IPS DF 6.9 (cell line): ENCODE measurements at places on chromosomes 1 and 21.

DNA sequence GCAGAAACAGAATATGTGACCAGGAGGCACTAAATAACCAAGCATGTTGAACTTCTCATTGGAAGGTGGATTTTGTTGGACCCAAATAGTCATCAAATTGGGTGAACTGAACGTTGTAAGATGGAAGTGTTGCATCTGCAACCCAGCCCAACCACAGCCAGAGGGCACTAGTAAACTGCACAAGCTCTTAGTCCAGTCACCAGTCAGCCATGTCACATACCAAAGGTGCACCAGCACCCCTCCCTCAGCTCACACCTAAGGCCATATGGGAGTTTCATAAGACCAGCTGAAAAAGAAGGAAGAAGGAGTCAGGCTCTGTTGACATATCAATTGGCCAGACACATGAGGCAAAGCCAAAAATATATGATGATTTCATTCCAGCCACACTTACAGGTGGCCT lies 481.7 kb upstream of the NR5A2 start:
- DNase-seq, result peak; percentile 9

DNA sequence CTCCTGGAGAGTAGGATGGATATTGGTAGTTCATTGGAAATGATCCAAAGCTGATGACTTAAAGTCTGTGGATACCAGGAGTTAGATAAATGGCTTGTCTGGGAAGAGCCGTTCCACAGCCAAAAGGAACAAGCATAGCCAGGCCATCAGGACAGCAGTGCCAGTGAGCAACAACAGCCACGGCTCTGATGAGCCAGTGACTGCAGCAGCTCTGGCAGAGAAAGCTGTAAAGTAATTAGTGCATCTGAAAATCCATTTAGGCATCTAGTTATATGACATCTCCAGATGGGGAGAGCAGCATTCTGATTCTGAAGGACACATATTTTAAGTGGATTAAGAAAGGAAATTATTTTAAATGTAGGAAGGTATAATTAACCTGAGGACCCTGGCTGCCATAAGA lies 256.2 kb upstream of the PLXNA2 start:
- DNase-seq, result no peak

GRCh38 chr21:42395302-42395701 lies 550 bp downstream of the TMPRSS3 start:
- no peak for DNase-seq

DNA sequence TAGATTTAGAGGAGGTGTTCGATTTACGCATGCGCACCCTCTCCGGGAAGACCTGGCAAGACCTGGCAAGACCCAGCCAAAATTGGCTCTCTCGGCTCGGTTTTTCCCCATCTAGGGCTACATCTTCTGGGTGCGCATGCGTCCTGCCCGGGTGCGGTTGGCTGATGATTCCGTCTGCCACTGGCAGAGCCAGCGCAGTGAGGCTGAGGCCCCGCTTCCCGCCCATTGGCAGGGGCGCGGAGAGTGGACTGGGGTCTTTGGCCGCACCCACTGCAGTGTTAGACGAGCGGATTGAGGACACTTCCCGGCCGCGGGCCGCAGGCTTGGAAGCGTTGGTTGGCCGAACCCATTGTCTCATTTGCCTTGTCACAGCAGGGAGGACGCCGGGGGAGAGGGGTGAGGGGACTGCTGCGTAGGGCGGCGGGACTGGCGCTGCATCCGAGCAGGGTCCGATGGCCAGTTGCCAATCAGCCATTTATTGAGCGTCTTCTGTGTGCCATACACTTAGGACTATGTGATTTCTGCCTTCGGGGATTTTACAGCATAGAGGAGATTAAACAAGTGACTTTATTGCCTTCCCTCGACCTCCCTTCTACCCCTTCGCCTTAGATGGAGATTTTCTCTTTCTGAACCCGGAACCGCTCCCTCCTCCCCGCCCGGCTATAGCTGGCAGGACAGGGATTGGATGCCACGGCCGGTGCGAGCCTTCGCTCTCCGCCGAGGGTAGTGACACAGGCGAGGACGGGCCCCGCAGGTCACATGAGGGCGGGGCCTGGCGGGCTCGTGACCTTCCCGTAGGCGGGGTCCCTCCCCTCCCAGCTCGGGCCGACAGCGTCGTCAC lies 43.7 kb downstream of the MEF2D start:
- peak; percentile 97 for DNase-seq

DNA sequence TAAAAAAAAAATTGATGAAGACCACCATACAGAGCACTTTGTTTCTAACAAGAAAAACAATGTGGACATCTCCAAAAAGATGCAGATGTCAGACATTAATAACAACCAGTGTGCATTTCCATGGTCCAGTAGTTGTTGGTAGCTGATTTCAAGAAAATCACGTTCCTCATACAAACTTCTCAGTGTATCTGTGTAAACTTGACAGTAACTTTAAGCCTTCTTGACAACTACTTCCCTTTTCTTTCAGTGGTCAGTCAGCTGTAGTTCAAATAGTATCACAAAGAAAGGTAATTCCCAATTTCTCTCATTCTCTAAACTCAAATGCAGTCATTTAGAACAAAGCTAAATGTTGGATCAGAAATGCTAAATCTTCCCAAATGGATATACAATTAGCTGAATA lies 879.9 kb downstream of the AMY1C start:
- no peak for DNase-seq

DNA sequence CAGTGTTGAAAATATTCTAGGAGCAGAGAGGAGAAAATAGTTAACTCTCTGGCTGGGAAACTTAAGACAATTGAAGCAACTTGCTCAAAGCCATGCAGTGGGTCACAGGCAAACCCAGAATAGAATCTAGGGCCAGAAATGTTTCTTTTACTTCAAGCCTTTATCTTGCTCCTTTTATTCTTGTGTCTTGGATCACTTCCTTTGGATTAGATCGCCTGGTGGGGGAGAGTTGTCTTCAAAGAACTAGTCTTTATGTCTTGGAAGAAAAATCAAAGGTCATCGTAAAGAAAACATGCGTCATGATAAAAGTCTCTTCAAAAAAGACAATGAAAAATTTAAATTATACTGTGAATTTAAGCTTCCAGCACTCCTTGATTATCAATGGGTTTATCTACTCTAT lies 493.6 kb upstream of the USP24 start:
- no peak for DNase-seq

GRCh38 chr1:39297551-39297950 lies 93.1 kb downstream of the MACF1 start:
- no peak for DNase-seq

- DNase-seq, result no peak
These were observed 618 bp downstream of the HNRNPR start for GRCh38 chr1:23343221-23344110.

- DNase-seq, result no peak
These were observed 46.2 kb upstream of the PALMD start for GRCh38 chr1:99599678-99600175.

GRCh38 chr21:41250519-41250918 lies 66.1 kb upstream of the FAM3B start:
- no peak for DNase-seq

DNA sequence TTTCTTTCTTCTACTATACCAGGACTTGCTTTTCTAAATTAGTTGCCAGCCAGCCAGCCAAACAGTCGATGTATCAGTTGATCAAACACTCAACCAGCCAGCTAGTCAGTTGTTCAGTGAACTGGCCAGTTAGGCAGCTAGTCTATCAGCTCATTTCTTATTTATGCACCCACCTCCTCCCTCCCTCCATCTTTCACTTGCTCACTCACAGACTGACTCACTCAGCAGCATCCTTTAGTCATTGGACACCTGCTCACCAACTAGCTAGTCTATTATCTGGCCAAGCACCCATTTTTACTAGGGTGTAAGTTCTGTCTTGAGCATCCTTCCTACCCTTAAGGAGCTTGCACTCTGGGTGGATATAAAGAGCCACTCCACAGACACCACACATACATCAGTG lies 5.9 kb upstream of the SPRR4 start:
- DNase-seq, result no peak
